ENCODE measurements at places on chromosomes 13 and 19.

DNA sequence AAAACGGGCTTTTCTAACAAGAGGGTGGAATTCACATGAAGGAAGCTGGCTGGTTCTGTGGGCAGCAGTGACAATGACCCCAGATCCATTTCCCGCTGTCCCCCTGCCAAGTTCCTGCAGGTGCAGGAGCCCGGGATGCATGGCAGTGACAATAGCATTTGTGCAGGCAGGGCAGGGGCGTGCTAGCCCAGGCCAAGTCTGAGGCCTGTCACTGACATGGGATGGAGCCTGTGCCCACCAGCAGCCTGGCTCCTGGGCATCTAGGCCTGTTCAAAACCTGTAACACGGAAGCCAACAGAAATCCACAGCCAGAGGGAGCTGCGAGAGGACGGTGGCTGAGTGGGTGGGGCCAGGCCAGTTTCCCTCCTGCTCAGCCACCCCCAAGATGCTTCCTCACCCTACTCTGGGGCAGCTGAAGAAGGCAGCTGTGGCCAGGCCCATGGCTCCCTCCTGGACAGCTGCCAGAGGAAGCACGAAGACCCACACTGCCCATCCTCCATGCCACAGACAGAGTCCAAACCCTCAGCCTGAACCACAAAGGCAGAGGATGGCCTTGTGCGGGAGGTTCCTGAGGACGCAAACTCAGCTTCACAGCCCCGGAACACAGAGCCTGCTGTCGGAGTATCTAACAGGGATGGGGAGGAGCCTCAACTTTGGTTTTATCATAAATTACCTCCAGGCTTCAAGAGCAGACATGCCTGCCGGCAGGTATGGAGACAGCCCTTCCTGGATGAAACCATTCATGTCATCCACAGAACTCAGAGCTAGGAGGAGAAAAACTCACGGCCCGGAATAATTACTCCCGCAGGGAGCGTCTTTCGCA lies 74.0 kb downstream of the CEBPG start:
- H3K27me3 ChIP-seq, result no peaks in the 10 kb centered on the region
- no peaks in the 10 kb centered on the region for H3K36me3 ChIP-seq
- no peaks in the 10 kb centered on the region for H3K4me1 ChIP-seq
- H3K27ac ChIP-seq, result no peak overlapping the region
- DNase-seq, result no peak
- H3K4me3 ChIP-seq, result no peak overlapping the region

- peaks cover 83% of the 10 kb centered on the region for H3K36me3 ChIP-seq
- no peak for DNase-seq
- no peaks in the 10 kb centered on the region for H3K27me3 ChIP-seq
Measured at GRCh38 chr13:78630511-78630910, 27.2 kb upstream of the POU4F1 start.

DNA sequence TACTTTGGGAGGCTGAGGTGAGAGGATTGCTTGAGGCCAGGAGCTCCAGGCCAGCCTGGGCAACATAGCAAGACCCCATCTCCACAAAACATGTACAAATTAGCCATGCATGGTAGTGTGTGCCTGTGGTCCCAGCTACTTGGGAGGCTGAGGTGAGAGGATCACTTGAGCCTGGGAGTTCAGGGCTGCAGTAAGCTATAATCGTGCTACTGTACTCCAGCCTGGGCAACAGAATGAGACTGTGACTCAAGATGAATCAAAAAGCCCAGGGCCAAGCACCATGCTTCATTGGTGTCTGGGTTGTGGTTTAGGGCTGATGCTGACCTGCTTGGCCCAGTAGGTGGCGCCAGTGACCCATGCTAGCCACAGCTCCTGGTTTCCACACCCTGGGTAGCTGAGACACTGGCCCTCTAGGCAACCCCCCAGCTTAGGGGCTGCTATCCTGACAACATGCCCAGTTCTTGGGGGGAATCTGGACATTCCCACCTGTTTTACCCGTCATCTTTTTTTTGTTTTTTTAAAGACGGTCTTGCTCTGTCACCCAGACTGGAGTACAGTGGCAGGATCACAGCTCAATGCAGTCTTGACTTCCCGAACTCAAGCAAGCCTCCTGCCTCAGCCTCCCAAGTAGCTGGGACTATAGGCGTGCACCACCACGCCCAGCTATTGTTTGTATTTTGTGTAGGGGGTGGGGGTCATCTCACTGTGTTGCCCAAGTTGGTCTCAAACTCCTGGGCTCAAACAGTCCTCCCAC lies 5.5 kb downstream of the CCDC124 start:
- H3K27ac ChIP-seq, result no peak overlapping the region
- peak; percentile 86 for DNase-seq

DNA sequence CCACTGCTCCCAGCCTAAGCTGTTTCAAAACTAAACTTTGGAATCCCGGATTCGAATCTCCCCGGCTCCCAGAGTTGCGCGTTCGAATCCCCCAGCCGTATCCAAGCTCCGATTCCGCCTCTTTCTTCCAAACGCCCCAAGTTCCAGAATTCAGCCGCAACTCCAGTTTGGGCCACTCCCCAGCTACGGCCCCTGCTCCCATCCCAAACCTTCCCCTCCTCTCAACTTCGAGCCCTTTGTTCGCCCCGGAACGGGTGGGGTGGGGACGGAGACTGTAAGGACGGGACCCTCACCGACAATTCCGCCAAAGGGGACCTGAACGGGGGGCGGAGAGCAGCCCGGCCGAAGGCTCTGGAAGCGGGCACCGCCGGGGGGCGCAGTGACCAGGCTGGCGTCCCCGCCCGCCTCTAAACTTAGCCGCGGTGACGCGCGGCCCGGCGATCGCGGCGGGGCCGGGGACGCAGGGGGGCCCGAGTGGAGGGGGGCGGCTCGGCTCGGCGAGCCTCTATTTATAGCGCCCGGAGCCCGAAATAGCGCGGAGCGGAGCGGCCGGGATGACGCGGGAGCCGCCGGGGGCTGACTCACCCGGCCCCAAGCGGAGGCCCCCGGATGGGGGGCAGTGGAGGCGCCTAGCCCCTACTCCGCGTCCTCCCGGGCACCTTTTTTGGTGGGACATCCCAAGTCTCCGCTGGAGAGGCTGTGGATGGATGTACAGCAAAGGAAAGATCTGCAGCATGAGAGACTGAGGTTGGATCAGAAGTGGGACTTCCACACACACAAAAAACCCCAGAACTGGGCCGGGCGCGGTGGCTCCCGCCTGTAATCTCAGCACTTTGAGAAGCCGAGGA lies 4.9 kb upstream of the ERCC1 start:
- peaks cover 30% of the 10 kb centered on the region for H3K4me1 ChIP-seq
- DNase-seq, result peak; percentile 39
- peak overlapping the region; percentile 52 for H3K27ac ChIP-seq
- H3K27me3 ChIP-seq, result peaks cover 3% of the 10 kb centered on the region
- H3K4me3 ChIP-seq, result peak overlapping the region; percentile 77

- H3K36me3 ChIP-seq, result no peaks in the 10 kb centered on the region
- peak overlapping the region; percentile 80 for H3K4me3 ChIP-seq
- H3K27ac ChIP-seq, result no peak overlapping the region
- no peak for DNase-seq
Measured at GRCh38 chr13:39603424-39603947, 493 bp upstream of the LHFPL6 start.

GRCh38 chr13:42405665-42406390 lies 133.9 kb downstream of the AKAP11 start:
- H3K27me3 ChIP-seq, result no peaks in the 10 kb centered on the region
- peak; percentile 76 for DNase-seq
- H3K4me1 ChIP-seq, result peaks cover 82% of the 10 kb centered on the region
- H3K4me3 ChIP-seq, result peak overlapping the region; percentile 56

GRCh38 chr13:32951580-32951979 lies 64.6 kb upstream of the KL start:
- H3K4me3 ChIP-seq, result no peak overlapping the region
- no peaks in the 10 kb centered on the region for H3K4me1 ChIP-seq
- H3K27ac ChIP-seq, result no peak overlapping the region
- H3K36me3 ChIP-seq, result no peaks in the 10 kb centered on the region

DNA sequence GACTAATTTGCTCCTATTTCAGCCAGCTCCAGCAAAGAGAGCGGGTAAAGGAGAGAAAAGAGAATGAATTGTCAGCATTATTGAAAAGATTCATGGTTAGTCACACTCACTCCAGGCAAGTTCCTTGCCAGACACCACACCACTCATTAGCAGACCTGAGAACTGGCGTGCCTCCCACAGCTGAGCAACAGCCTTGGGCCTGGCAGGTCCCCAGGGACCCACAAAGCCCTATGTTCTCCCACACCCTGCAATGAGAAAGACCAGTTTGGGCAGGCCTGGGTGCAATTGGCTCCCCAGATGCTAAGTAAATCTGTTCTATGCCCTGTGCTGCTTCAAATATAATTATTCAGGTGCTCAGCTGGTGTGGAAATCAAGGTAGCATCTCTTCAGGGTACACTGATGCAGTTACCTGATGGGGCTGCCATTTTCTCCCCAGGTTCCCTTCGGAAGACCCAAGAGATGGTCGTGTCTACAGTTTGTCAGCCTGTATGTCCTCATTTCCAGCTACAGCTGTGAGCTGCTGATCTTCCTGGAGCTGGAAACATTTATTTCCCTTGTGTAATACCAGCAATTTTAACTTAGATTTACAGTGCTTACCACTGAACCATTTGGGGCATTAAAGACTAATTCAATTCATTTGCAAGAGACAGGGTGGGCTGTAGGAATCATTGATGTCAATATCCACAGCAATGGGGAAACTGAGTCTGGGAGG lies 405.0 kb downstream of the COG6 start:
- H3K27me3 ChIP-seq, result no peaks in the 10 kb centered on the region
- H3K4me1 ChIP-seq, result peaks cover 51% of the 10 kb centered on the region
- no peak overlapping the region for H3K4me3 ChIP-seq
- DNase-seq, result peak; percentile 50
- H3K27ac ChIP-seq, result peak overlapping the region; percentile 70

GRCh38 chr19:18460900-18461299 lies 23.0 kb upstream of the ISYNA1 start:
- H3K27ac ChIP-seq, result no peak overlapping the region
- peaks cover 14% of the 10 kb centered on the region for H3K36me3 ChIP-seq
- DNase-seq, result no peak

- no peaks in the 10 kb centered on the region for H3K27me3 ChIP-seq
- no peak overlapping the region for H3K4me3 ChIP-seq
- no peak for DNase-seq
- H3K27ac ChIP-seq, result no peak overlapping the region
Measured at GRCh38 chr19:43725468-43725867, 9.6 kb downstream of the IRGC start.

GRCh38 chr19:48403606-48404005 lies 10.1 kb downstream of the GRIN2D start:
- H3K27ac ChIP-seq, result no peak overlapping the region
- no peak for DNase-seq
- no peaks in the 10 kb centered on the region for H3K36me3 ChIP-seq
- H3K4me3 ChIP-seq, result no peak overlapping the region

GRCh38 chr13:25978961-25979360 lies 72.9 kb downstream of the SHISA2 start:
- H3K4me3 ChIP-seq, result no peak overlapping the region
- DNase-seq, result no peak
- peaks cover 17% of the 10 kb centered on the region for H3K4me1 ChIP-seq
- H3K27me3 ChIP-seq, result peaks cover 3% of the 10 kb centered on the region
- H3K36me3 ChIP-seq, result no peaks in the 10 kb centered on the region

DNA sequence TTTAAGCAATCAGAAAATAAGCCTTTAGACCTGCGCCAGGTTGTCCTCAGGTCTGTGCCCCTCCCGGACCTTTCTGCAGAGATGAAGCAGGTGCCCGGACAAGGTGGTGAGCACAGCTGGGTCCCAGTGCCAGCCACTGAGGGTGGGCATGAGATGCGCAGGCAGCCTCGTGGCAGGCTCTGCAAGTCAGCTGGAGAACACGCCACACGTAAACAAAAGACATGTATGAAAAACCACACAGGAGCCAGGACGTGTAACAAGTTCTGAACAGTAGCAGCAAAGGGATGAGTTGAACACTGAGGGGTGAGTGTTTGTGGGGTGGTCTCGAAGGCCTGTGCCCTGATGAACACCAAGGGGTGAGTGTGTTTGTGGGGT lies 68.8 kb upstream of the MCF2L start:
- no peak overlapping the region for H3K27ac ChIP-seq
- no peak overlapping the region for H3K4me3 ChIP-seq
- no peaks in the 10 kb centered on the region for H3K4me1 ChIP-seq

- no peaks in the 10 kb centered on the region for H3K36me3 ChIP-seq
- no peak overlapping the region for H3K4me3 ChIP-seq
- no peak overlapping the region for H3K27ac ChIP-seq
- peaks cover 22% of the 10 kb centered on the region for H3K27me3 ChIP-seq
Measured at GRCh38 chr13:27034678-27035111, 136.9 kb downstream of the USP12 start.

Measured in activated naive CD8-positive, alpha-beta T cell treated with anti-CD3 and anti-CD28 coated beads, Interleukin-2, amount 50 U/mL, for 24 hours (primary cell).